ENCODE measurements at places on chromosomes 3 and 15. TPM values are rescaled to one million over a fixed set of nuclear protein-coding genes. Genes with fewer than 3 reads are reported as not detected.

The CLDN16 gene
- not detected for total RNA-seq

The FMN1 gene
- total RNA-seq: 3.3 TPM

DNA sequence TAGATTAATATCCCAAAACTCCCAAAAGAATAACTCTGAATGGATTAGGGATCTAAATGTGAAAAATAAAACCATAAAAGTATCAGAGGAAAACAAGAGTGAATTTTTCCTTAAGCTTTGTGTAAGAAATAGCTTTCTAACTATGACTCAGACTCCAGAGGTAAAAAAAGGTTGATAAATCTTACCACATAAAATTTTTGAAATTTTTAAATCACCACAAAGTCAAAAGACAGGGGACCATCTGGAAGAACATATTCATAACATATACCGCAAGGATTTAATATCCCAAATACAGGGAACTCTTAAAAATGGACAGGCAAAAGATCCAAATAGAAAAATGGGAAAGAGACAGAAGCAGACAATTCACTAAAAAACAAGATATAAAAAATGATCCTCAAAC is 145.0 kb downstream of the ARNT2 start:
- no peak overlapping the region for H3K27ac ChIP-seq
- no peak for DNase-seq
- no peaks in the 10 kb centered on the region for H3K36me3 ChIP-seq
- peaks cover 11% of the 10 kb centered on the region for H3K4me1 ChIP-seq
- H3K27me3 ChIP-seq: no peaks in the 10 kb centered on the region
- H3K4me3 ChIP-seq: no peak overlapping the region

DNA sequence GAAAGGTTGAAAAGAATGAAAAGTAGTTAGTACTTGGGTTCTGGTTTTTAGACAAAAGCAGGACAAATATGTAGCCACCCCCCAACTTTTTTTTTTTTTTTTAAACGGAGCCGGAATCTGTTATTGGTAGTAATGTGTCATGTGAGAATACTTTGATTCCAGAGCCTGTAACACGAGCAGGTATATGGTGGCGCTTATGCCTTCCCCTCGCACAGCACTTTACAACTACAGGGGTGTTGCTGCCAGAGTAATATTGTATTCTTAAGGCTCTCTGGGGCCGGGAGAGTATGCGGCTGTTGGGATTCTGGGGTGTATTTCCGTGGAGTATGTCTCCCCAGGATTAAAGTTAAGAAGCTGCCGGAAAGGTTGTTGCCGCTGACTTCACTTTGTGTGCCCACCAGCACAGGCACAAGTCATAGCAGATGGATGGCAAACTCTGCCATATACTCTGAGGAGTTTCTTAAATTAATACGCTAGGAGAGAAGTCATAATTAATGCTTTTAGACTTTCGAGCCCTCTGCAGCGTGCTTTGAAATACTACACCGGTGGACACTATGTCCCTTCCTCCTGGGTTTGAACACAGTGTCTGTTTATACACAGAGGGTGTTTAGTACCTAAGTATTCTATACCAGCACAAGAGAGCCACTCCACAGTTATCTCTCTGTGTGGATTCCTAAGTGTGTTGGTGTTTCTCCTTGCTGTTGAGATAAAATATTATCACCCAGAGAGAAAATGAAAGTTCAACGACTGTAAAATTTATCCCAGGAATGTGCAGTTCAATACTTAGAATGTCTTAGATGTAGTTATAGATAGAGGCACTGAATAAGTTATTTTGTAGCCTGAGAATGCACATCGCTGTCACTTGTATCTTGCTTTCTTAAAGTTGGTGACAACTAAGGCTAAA is 1.4 kb downstream of the MBNL1 start:
- H3K27me3 ChIP-seq: no peaks in the 10 kb centered on the region
- peak overlapping the region; percentile 84 for H3K4me3 ChIP-seq
- no peaks in the 10 kb centered on the region for H3K36me3 ChIP-seq
- H3K4me1 ChIP-seq: peaks cover 7% of the 10 kb centered on the region

GRCh38 chr3:75896265-75896664 is 110.9 kb upstream of the ZNF717 start:
- no peak overlapping the region for H3K4me3 ChIP-seq
- H3K4me1 ChIP-seq: no peaks in the 10 kb centered on the region
- H3K36me3 ChIP-seq: no peaks in the 10 kb centered on the region

GRCh38 chr3:30042916-30043555 is 563.4 kb upstream of the TGFBR2 start:
- H3K4me1 ChIP-seq: no peaks in the 10 kb centered on the region
- no peak for DNase-seq
- H3K27ac ChIP-seq: no peak overlapping the region
- H3K27me3 ChIP-seq: no peaks in the 10 kb centered on the region

DNA sequence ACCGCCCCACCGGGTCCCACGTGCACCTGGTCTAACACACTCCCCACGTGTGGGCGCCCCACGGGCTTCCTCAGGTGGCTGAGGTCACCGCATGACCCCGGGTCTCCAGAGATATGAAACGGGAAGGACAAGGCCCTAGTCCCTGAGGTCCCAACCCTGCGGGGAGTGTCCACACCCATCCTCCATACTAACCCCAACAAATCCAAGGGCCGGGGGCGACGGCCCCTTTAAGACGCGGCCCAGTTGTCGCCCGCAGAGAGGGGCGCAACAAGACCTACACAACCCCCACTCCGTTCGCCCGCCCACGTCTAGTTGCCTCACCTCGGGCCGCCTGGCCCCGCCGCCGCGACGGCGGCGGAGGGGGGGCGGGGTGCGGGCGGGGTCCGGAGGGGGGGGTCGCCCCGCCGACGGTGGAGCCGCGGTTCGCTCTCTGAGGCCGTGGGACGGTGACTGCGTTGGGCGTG is 396 bp downstream of the INO80 start:
- H3K27ac ChIP-seq: peak overlapping the region; percentile 94
- peak; percentile 48 for DNase-seq
- no peaks in the 10 kb centered on the region for H3K27me3 ChIP-seq
- peak overlapping the region; percentile 66 for H3K4me3 ChIP-seq
- peaks cover 7% of the 10 kb centered on the region for H3K4me1 ChIP-seq
- no peaks in the 10 kb centered on the region for H3K36me3 ChIP-seq

GRCh38 chr3:69339760-69340159 is 46.1 kb downstream of the FRMD4B start:
- no peak for DNase-seq
- H3K27me3 ChIP-seq: no peaks in the 10 kb centered on the region
- H3K36me3 ChIP-seq: no peaks in the 10 kb centered on the region
- H3K4me3 ChIP-seq: no peak overlapping the region
- no peak overlapping the region for H3K27ac ChIP-seq

DNA sequence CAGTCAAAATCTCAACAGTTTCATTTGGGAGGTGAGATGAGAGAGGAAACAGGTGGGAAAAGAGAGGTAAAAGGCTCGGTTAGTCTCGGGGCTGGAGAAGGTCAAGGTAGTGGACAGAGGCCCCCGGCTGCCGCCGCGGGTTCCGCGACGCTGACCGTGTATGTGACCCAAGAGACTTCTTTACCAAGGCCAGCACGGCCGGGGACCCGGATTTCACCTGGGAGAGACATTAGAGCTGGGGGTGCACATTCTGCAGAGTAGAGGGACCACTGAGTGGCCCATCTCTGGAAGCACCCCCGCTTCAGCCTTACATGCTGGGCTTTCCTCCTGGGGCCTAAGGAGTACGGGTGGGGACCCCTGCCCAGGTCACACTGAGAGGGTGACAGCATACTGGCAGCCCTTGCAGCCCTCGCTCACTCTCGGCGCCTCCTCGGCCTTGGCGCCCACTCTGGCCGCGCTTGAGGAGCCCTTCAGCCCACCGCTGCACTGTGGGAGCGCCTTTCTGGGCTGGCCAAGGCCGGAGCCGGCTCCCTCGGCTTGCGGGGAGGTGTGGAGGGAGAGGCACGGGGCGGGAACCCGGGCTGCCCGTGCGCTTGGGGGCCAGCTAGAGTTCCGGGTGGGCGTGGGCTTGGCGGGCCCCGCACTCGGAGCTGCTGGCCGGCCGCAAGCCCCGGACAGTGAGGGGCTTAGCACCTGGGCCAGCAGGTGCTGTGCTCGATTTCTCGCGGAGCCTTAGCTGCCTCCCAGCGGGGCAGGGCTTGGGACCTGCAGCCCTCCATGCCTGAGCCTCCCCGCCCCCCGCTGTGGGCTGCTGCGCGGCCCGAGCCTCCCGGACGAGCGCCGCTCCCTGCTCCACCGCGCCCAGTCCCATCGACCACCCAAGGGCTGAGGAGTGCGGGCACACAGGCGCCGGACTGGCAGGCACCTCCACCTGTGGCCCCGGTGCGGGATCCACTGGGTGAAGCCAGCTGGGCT is 41.3 kb upstream of the RPL32 start:
- H3K27ac ChIP-seq: no peak overlapping the region
- no peaks in the 10 kb centered on the region for H3K27me3 ChIP-seq
- H3K4me1 ChIP-seq: peaks cover 19% of the 10 kb centered on the region
- no peaks in the 10 kb centered on the region for H3K36me3 ChIP-seq
- no peak overlapping the region for H3K4me3 ChIP-seq
- no peak for DNase-seq

DNA sequence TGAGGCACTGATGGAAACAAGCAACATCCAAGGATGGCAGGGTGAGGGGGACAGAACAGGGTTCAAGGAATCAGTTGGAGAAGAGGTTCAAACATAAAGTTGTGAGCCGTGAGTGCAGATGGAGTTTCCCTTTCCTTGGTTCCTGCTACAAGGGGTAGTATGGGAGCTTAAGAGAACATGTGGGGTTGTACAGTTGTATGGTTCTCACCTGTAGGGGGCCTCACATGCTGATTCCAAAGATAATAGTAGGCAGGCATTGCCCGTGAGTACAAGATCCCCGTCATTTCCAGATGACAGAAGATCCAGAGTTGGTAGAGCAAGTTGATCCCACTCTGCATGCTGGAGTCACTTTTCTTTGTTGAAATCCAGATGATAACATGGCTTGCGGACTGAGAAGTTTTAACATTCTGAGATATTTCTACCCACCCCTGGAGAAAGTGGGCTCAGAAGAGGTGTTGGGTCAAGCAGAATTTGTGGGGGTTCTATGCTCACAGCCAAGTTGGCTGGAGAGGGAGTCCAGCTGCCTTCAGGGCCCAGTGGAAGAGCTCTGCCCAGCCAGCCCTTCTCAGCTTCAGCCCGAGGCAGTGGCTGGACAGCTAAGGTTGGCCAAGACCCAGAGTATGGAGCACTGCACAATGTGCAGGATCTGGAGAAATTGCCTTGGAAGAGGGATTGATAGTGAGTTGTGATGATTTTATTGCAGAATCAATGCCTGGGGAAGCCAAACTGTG is 141.8 kb downstream of the THSD4 start:
- H3K27me3 ChIP-seq: no peaks in the 10 kb centered on the region
- H3K4me1 ChIP-seq: no peaks in the 10 kb centered on the region
- no peak for DNase-seq
- no peaks in the 10 kb centered on the region for H3K36me3 ChIP-seq
- no peak overlapping the region for H3K4me3 ChIP-seq
- H3K27ac ChIP-seq: no peak overlapping the region

DNA sequence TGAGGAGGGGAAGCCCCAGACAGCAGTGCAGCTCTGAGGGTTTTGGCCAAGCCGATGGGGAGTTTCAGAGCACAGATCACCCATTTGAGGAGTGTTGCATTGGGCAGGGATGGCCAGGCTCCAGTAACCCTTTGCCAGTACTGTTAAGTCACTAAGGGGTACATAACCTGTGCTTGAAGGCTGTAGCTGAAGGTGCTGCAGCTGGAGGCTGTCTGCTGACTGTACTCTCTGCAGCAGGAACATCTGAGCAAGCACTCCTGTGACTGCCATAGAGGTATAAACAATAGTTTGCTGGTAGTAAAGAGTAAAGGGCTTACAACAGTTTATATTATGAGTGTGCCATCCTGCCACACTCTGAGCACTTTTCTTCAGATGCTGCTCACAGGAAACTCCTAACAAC is 297.8 kb downstream of the EPHA3 start:
- H3K4me3 ChIP-seq: no peak overlapping the region
- peaks cover 3% of the 10 kb centered on the region for H3K4me1 ChIP-seq
- H3K36me3 ChIP-seq: no peaks in the 10 kb centered on the region
- DNase-seq: no peak
- no peaks in the 10 kb centered on the region for H3K27me3 ChIP-seq

DNA sequence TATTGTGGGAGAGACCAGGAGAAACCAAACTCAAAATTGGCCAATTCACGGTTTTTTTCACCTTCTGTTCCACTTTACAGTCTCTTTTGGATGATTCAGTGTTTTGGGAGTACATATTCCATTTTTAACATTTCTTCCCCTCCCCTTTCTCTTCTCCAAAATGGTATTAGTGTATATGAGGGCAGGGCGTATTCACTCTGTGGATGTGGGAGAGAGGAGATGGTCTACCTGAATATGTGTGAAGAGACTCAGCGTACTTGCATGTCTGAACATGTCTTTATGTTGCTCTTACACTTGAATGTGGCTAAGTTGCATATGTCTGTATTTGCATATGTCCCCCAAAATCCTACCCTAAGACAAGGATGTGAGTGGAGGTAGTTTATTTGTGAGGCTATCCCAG is 291.0 kb upstream of the PPP2R3A start:
- no peak overlapping the region for H3K4me3 ChIP-seq
- H3K4me1 ChIP-seq: no peaks in the 10 kb centered on the region
- no peak overlapping the region for H3K27ac ChIP-seq
- DNase-seq: no peak
- H3K36me3 ChIP-seq: no peaks in the 10 kb centered on the region
- no peaks in the 10 kb centered on the region for H3K27me3 ChIP-seq

- no peaks in the 10 kb centered on the region for H3K36me3 ChIP-seq
- H3K27ac ChIP-seq: no peak overlapping the region
- no peak overlapping the region for H3K4me3 ChIP-seq
- H3K4me1 ChIP-seq: no peaks in the 10 kb centered on the region
- DNase-seq: no peak
Observed at GRCh38 chr3:135641761-135642160, 323.8 kb upstream of the PPP2R3A start.

- no peak overlapping the region for H3K4me3 ChIP-seq
- no peak overlapping the region for H3K27ac ChIP-seq
- H3K4me1 ChIP-seq: peaks cover 11% of the 10 kb centered on the region
- H3K27me3 ChIP-seq: no peaks in the 10 kb centered on the region
- no peaks in the 10 kb centered on the region for H3K36me3 ChIP-seq
Observed at GRCh38 chr15:74006774-74007639, 12.5 kb downstream of the PML start.

DNA sequence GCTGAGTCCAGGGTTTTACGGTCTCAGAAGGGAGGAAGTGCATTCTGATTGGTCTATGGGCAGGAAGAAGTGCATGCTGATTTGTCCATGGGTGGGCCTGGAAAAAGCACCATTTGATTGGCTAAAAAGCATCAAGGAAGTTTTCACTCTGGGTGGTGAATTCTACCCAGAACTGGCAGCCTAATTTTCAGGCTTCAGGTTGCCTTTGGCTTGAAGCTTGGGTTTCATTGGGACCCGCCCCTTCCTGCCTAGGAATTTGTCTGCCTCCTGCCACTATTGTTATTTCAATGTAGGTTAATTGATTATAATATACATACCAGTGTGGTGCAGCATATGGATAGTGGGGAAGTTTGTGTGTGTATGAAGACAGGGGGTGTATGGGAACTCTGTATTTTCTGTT is 1355.9 kb downstream of the SI start:
- no peak overlapping the region for H3K4me3 ChIP-seq
- H3K27ac ChIP-seq: no peak overlapping the region
- H3K27me3 ChIP-seq: no peaks in the 10 kb centered on the region
- no peak for DNase-seq

- H3K36me3 ChIP-seq: no peaks in the 10 kb centered on the region
- H3K4me1 ChIP-seq: peaks cover 3% of the 10 kb centered on the region
- no peak overlapping the region for H3K27ac ChIP-seq
- DNase-seq: no peak
Observed at GRCh38 chr3:64961301-64961700, 273.5 kb upstream of the ADAMTS9 start.

- no peak overlapping the region for H3K4me3 ChIP-seq
- no peaks in the 10 kb centered on the region for H3K36me3 ChIP-seq
- no peak for DNase-seq
- H3K4me1 ChIP-seq: no peaks in the 10 kb centered on the region
- H3K27ac ChIP-seq: no peak overlapping the region
- no peaks in the 10 kb centered on the region for H3K27me3 ChIP-seq
Observed at GRCh38 chr3:160697637-160698380, 20.8 kb downstream of the ARL14 start.

All from ovary (tissue), 10 donors.